ENCODE measurements at places on chromosomes 6 and 20.

DNA sequence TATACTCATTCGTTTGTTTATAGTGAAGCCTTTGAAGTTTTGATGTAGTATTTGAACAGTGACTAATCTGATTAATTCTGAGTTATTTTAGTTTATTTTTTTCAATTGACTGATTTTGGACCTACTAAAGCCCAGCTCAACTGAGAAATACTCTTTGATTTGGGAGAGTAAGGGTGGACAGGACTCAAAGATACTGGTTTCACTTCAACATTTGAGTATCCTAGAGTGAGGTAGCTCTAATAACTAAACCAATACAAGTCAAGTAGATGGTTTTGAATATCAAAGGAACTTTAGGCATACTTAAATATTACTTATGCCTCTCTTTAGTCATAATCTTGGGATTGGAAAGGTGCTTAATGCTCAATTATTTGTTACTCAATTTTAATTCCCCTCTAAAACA, 65.6 kb downstream of the ZNF292 start:
- no peak for DNase-seq

DNA sequence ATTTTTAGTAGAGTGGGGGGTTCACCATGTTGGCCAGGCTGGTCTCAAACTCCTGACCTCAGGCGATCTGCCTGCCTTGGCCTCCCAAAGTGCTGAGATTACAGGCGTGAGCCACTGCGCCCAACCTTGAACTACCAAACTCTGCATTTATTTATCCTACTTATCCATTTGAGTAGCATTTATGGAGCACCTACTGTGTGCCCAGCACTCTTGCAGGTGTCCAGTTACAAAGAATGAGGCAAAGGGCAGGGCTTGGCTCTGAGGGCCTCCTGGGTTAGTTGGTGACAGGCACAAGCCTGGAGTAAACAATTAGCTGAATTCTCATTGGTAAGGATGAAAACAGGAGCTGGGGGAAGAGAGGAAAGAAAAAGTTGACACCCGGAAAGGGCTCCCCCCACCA, 93.4 kb upstream of the FOXP4 start:
- no peak for DNase-seq

- DNase-seq = no peak
Measured at GRCh38 chr20:22515264-22515663, 69.1 kb downstream of the FOXA2 start.

DNA sequence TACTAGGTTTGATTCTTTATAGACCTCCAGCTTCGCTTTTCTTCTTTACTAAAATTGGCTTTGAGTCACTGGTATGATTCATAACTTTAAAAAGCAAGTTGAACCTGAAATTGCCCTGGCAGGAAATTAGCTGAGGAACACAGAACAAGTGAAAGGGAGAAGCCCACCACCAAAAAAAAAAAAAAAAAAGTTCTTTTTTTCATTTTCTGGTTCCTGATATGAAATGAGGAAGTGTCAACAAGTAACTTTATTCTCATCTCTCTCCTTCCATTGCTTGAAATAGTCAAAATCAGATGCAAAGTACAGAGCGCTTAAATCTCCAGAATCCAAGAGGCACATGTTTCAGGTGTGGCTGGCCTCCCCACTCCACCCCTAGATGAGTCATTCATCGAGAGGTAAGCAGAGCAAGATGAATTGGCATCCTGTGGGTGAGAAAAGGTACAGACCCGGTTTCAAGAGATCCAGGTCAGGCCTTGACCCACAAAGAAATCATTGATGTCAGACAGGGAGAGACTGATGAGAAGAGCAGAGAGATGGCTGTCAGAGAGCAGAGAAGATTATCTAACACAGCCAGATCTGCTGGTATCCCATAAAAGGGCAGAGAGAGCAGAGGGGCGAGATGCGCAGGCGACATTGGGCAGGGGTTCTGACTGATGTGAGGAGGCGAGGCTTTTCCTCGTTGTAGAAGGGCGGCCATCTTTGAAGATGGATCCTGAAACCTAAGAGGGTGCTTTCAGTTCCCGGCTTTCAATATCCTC, 54.8 kb upstream of the MBOAT1 start:
- no peak for DNase-seq

- no peak for DNase-seq
Measured at GRCh38 chr6:1885576-1886011, 275.9 kb downstream of the FOXC1 start.

GRCh38 chr6:12657884-12658283, 58.7 kb upstream of the PHACTR1 start:
- no peak for DNase-seq

DNA sequence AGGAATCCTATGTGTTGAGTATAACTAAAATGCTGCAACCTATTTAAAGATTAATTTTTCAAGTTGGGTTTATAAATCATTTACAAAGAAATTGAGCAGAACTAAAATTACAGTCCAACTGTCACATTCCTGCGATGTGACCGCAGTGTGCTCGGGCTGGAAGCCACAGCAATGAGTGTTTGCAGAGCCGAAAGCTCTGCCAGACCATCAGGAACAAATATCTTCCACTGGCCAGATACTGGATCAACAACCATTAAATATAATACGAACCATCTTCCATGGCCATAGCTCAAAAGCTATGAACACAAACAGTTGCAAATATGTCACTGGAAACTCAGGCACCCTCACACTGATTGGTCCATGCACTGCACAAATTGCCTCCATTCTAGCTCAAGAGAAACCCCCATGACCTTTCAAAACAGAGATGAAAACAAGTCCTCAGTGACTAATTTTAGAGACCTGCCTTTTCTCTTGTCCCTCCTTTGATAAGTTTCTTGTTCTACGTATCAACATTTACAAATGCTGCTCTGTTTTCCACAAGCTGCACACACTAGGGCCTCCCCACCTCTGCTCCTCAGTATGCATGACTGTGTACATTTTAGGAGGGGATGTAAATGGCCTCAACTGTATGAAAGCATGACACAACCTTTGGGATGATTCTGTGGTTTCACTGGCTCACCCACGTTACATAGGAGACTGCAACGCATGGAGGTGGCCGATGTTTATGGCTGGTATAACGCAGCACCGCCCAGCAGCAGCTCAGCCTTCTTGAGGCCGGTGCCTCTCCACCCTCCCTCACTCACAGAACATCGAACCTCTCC, 171.7 kb downstream of the WDR27 start:
- DNase-seq = no peak

DNA sequence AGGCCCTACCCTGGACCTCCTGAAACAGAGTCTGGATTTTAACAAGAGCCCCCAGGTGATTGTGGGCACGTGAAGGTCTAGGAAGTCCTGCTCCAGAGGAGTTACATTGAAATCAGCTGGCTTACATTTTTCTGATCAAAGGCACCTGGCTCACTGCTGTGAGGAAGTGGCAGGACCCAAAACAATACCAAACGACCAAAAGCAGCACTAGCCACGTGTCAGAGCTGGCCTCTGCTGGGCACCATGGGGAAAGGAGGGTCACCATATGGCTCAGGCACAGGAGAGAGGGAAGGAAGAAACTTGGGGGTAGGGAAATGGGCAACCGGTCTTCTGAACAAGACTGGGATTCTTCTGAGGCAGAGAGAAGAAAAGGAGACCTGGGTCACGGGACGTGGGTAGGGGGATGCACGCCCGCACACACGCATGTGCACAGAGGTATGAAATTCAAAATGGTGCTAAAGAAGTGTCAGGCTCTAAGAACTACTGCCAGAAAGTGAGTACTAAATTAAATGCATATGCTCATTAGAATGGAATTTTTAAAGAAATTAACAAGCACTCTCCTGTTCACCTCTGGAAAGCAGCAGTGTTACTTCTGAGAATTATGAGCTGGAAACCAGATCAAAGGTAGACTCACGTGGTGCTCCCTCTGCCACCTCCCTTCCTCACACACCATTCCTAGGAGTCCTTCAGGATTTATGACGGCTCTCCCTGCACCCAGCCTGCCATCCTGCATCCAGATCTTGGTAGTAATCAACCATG, 113.6 kb downstream of the TRERF1 start:
- no peak for DNase-seq
